NCI-H2081 treated with DMSO at 0.1 percent for 48 hours (cell line): ENCODE measurements at places on chromosomes 16 and 17.

DNA sequence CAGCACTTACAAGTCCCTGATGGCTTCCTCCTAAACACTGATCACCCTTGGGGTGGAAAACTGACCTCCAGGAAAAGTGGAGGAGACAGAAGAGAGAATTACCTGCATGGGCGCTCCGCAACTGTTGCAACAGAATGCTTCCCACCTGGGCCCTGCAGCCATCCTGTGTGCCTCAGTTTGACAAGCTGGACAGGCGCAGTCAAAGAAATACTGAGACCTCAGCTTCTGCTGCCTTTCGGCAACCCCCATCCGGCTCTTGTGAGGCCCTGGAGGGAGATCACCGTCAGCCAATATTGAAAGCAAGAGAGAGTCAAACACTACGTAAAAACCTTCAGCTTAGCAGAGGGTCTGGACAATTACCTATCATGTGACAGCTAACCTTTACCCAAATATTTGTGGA is 24.8 kb downstream of the SERPINF1 start:
- no peak for DNase-seq

GRCh38 chr16:68190081-68190480 is 45.8 kb downstream of the ESRP2 start:
- no peak for DNase-seq

- no peak for DNase-seq
Measured at GRCh38 chr16:82603784-82604411, 22.9 kb upstream of the CDH13 start.

GRCh38 chr17:48770954-48771353 is 42.4 kb upstream of the HOXB13 start:
- no peak for DNase-seq

DNA sequence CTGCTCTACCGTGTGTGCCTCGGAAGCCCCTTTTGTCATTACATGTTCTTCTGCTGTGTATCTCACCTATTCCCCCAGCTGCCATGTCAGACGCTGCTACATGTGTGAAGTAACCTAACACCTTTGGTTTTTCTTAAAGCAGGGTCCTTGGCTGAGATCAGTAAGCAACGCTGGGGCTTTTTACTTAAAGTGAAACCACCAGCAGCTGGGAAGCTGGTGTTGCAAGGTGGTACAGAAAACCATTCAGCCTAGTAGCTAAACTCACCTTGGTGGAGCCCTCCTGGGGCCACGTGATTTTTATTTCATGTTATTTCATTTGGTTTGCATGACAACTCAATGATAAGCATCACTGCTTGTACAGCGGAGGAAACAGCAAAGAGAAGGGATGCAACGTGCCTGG is 62.6 kb downstream of the PLCG2 start:
- no peak for DNase-seq

DNA sequence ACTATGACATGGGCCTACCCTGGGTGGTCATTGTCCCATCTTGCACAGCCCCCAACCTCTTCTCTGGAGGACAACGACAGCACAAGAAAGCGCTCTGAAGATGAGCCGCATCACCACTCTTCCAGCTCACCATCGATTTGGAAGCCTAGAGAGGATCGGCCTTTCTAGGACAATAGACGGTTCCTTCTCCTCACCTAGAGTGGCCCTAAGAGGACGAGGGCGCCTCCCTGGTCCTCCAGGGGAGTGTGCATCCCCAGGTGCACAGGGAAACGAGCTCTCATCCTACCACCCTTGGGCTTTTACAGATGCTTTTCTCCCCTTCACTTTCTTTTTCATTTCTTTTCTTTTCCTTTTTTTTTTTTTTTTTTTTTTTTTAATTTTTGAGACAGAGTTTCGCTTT is 20.3 kb upstream of the SLC52A1 start:
- no peak for DNase-seq

DNA sequence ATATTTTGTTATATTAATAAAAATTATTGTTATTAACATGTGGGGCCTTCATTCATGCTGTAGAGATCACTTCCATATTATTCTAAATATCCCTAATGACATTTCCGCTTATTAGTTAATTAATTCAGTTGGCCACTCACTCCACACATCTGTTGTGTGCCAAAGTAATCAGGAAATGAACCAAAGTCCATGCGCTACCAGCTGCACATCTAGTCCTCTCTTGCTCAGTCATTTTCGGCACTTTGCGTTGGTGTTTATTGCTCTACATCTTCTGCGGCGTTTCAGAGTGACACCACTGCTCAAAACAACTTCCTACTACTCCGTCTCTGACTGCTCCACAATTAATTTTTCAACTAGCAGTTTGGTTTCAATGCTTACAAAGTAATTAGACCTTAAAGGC is 101.4 kb upstream of the ZFHX3 start:
- no peak for DNase-seq

DNA sequence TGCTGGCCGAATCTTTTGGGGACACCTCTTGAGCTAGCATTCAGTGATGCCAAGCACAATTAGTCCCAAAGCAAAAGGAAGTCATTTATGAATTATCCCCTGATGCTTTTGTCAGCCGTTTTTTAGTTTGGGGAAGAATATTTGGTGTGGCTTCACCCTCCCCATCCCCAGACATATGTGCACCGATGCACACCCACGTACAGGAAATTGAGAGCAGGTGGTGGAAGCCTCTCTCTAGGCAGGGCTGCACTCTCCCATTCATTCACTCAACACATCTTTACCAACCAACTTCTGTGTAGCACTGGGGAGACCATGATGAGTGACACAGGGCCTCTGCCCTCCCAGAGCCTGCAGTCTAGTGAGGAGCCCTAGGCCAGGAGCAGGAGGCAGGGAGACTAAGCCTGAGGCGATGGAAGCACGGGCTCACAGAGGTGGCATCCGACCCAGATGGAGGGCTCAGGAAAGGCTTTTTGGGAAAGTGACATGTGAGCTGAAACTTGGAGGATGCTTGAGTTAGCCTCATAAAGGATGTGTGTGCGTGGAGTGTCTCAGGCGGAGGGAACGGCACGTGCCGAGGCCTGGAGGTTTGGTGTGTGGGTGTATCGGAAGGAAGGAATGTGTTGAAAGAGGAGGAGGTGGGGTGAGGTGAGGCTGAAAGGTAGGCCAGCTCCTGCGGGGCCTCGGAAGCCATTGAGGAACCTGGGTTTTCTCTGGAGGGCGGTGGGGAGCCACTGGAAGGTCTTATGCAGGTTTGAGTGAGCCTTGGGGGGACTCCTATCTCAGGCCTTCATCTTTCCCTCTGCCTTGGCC is 43.8 kb downstream of the PSME3IP1 start:
- no peak for DNase-seq

- peak; percentile 70 for DNase-seq
Measured at GRCh38 chr16:84511180-84511800, 6.8 kb upstream of the MEAK7 start.

DNA sequence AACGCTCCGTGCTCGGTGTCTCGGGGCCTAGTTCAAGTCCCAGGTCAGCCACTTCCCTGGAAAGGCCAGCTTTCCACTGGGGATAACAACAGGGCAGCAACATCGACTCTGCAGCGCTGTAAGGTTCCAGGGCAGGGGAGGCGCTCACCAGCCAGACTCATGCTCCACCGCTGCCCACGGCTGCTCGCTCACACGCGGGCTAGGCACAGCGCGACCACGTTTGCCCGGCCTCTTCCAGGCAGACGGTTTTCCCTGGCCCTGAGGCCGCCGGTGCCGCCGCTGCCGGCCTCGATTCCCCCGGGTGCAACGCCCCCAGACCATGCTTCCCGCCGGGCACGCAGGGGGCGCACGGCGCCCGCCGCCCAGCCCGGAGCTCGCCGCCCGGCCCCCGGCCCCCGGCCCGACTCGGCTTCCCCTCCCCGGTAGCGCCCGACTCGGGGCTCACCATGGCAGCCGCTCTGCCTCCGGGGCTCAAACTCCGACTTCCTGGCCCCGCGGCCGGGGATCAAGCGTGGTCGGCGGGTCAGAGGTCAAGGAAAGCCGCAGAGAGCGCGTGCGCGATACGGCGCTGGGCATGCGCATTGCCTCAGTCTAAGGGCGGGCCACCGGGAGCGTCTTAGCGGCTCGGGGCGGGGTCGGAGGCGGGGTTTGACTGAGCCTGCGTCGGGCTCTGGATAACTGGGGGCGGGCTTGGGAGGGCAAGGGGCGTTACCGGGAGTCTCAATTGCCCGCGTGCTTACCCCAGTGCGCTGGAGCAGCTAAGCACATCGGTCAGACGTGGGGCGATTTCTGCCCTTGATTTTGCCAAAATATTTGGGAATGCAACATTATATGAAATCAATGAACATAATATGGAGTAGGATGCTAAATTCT is at the start of gene PAM16:
Gene PAM16 (minus strand): TSS at position 535 of the 873 bp plus-strand sequence. CDS start 87 bp downstream, at position 448.
- peak; percentile 69 for DNase-seq
